NCI-H1105 (cell line): ENCODE measurements at places on chromosomes 2 and 18.

DNA sequence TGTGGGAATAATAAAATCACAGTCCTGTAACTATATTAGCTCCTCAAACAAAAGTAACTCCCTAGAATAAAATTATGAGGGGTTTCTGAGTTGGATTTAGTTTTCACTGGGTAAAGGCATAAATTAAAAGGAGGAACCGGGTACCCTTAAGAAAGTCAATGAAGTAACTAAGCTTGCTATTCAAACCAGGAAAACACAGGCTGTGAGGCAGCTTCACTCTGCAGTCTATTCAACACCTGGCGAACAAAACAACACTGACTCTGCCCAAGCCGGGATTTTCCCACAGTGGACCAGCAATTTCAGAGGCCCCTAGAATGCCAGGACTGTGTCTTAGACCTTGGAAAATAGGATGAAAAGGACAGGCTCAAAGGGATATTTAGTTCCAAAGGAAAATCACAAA, 24.6 kb upstream of the CREB1 start:
- DNase-seq: no peak

DNA sequence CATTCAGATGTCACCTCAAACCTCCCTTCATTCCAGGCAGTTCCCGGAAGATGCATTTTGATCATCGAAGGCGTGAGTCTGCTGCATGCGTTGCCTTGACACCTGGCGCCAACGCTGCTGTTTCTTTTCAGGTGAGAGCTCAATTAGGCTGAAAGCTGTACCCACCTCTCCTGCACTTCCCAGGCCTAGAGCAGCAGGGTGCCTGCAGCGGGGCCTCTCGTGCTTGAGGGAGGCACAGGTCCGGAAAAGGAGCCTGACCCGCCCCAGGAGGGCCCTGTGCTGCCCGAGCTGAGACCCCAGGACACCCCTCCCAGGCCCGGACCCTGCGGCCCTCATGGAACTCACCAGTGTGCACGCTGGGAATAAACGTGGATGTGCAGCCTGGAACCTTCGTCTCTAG, 31.4 kb upstream of the KCNG2 start:
- DNase-seq: no peak

DNA sequence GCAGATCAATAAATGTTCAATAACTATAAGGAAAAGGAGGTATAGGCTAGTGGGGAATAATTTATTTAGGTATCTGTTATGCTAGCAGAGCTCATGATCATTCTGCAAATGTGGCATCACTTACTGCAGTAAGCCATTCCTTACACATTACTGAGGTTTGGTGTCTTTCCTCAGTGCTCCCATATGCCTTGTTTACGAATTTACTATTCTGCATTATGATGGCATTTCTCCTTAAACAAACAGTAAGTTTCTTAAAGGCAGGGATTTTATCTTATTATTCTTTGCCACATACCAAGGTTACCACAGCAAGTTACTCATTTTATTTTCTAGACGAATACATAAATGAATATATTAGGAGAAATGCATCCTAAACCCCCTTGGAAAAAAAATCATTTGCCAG, 88.4 kb downstream of the DSEL start:
- no peak for DNase-seq

DNA sequence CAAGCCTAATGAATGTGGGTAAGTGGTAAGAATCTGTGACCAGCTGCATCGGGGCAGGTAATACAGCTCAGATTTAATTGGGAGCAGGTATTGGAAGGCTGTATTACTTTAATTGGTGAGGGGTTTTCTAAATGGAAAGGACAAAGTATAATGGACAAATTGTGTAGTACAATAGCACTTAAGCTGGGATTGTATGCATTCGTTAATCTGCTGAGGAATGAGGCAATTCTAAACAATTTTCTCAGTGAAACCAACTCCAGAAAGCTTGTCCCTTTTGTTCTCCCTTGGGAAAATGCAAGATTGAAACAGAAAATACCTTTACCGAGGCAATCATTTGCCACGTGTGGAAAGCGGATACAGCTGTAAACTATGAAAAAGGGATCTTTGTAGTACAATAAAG, 801.6 kb upstream of the POU3F3 start:
- DNase-seq: no peak

DNA sequence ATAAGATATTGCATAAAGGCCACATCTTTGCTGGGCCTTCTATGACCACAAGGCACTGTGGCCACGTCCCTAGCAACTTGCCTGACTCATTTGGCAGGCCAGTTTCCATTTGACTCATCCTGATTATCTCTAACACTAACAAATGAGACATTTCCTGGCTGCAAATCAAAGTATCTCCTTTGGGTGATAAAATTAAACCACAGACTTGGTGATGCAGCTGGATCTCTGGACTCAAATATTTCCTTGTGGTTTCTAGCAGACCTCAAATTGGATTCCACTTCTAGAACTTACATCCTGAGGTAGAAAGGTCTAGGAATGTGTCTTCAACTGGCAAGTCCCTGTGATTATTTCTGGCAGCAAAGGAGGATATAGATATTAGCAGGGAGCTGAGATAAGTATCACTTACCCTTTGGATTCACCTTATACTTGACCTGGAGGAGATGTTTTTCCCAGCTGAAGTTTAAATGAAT, 167.9 kb upstream of the NXPH2 start:
- no peak for DNase-seq

- DNase-seq: no peak
Observed at GRCh38 chr2:235373171-235373570, 120.7 kb upstream of the AGAP1 start.

DNA sequence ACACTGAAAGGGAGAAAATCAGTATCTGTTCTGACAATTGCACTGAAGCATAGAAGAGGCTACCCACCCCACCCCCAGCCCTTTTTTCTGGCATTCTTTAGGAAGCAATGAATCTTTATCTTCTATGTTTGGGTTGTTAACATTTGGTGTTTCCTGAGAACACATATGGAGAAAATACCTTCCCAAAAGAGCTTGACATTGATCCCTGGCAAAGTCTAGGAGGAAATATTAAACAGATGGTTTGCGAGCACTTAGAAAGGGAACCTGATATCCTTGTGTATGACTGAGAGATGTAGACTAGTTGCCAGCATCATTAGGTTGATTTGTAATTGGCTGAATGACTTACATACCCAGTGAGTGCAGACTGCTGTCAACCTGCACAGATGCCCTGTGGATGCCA, 42.9 kb downstream of the DOK1 start:
- peak; percentile 22 for DNase-seq

DNA sequence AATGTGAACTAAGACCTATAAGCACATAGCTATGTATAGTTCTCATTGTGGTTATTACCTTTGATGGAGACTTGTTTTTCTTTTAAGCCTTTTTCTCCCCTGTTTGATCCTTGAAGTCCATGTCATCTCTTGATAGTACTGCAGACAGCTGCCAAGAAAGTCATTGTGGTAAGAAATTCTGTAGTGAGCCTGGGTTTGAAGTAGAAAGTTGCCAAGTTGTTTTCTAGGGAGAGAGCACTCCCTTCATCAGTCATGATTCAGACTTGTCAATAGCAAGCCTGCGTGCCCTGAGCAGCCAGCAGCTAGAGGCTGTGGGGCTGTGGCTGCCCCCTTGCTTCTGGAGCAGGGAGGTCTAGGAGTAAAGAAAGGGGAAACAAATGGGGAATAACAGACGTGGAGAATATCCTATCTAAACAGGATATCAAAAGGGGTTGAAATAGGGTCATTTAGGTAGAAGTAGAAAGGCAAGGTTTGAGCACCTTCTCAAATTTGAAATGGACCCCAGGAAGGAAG, 8.4 kb downstream of the SP5 start:
- no peak for DNase-seq

- no peak for DNase-seq
Observed at GRCh38 chr2:143742581-143742980, 613.4 kb downstream of the ARHGAP15 start.

- no peak for DNase-seq
Observed at GRCh38 chr18:79523736-79524180, 128.0 kb downstream of the NFATC1 start.

GRCh38 chr2:104872866-104873688, 19.2 kb downstream of the POU3F3 start:
- DNase-seq: peak; percentile 55

GRCh38 chr2:205835251-205835791, 153.0 kb downstream of the NRP2 start:
- no peak for DNase-seq

GRCh38 chr2:86370579-86370978, 33.2 kb upstream of the REEP1 start:
- no peak for DNase-seq

- DNase-seq: no peak
Observed at GRCh38 chr2:235570256-235570655, 76.4 kb downstream of the AGAP1 start.

DNA sequence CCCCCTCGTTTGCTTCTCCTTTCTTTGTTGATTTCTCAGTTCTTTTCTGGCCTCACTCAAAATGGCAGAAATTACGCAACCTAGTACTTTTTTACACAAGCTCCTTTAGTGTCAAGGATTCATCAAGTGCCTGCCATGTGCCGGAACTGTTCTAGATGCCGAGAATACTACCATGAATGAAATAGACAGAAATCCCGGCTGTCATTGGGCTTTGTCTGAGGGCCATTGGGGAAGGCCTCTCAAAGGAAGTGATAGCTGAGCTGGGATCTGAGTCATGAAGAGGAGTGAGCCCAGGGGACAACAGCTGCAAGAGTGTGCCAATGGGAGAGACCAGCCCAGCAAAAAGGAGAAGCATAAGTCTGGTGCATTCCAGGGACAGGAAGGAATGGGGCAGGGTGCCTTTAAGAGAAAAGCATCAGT, 34.3 kb upstream of the PPP1CB start:
- DNase-seq: no peak

DNA sequence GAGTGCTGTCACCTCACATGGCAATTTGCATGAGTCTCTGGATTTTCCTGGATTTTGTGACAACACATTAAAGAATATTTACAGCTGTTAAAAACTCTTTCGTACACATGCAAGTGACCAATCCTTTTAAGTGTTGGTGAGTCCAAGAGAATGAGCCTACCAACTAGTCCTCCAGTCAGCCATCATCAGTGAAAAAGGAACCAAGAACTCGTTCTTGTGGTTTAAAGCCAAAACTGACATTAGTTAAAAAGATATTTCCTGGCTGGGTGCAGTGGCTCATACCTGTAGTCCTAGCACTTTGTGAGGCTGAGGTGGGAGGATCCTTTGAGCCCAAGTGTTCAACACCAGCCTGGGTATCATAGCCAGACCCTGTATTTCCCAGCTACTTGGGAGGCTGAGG, 215.4 kb upstream of the ITGA4 start:
- no peak for DNase-seq
